Lower lobe of right lung (tissue), 2 donors: ENCODE measurements at places on chromosomes 16 and 17.
A peak's percentile ranks its signal among the peaks of the same experiment; 100 is the strongest.

DNA sequence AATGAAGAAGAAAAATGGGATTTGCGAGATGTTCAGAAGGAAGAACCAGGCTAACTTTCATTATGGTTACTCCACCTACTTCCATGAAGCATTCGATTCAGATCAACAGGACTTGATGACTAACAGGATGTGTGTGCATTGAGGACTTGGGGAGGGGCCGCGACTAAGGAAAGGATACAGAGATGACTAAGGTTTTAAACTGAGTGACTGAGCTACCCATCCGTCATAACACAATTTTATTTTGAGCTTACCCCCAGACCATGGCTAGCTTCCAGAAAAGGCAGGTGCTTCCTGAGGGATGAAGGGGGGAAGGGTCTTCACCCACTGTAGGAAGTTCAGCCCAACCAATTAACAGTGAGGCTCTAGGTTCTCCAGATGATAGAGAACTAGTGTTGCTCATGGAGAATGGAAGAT lies 2.5 kb upstream of the CDYL2 start:
- no peak for DNase-seq

- DNase-seq: no peak
Measured at GRCh38 chr17:72642720-72643119, 449.8 kb downstream of the SLC39A11 start.

GRCh38 chr16:50464325-50465290 lies 83.6 kb upstream of the NKD1 start:
- DNase-seq: no peak

DNA sequence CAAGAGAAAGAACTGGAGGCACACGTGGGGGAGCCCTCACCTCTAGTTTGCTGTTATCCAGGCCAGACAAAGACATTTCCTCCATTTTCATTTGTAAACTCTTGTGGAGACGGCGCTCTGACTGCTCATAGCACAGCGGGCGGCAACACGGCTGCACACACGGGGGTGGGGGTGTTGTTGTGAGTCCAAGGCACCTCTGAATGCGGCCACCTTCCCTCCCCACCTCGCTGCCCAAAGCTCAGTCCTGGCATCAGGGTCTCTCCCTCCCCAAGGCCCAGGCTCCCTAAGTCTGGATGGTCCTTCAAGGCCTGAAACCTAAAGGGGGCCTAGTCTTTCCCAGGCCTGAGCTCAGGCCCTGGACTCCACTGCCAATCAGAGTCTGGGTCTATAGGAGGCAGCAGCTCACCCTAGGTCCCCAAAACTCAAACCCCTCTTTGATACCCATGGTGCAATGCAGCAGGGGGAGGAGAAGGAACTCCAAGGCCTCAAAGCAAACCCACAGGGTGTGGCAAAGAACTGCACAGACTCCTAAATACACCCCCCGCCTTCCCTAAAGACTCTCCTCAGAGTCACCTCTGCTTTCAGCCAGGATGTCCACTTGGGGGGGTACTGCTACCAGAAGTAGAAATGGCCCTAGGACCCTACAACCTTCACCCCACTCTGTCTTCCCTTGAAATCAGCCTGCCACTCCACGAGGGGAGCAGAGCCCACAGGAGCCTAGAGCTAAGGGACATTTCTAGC lies 1.5 kb downstream of the ATXN7L3 start:
- no peak for DNase-seq

DNA sequence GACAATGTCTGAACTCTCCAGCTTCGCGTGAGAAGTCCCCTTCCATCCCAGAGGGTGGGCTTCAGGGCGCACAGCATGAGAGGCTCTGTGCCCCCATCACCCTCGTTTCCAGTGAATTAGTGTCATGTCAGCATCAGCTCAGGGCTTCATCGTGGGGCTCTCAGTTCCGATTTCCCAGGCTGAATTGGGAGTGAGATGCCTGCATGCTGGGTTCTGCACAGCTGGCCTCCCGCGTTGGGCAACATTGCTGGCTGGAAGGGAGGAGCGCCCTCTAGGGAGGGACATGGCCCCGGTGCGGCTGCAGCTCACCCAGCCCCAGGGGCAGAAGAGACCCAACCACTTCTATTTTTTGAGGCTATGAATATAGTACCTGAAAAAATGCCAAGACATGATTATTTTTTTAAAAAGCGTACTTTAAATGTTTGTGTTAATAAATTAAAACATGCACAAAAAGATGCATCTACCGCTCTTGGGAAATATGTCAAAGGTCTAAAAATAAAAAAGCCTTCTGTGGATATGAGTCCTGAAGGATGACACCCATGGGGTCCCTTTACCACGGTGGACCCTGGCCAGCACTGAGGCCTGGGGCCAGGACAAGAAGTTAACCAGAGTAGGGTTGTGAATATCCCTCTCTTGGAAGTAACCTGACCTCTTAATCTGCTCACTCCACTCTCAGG lies 10.5 kb upstream of the ITGAD start:
- peak; percentile 82 for DNase-seq

DNA sequence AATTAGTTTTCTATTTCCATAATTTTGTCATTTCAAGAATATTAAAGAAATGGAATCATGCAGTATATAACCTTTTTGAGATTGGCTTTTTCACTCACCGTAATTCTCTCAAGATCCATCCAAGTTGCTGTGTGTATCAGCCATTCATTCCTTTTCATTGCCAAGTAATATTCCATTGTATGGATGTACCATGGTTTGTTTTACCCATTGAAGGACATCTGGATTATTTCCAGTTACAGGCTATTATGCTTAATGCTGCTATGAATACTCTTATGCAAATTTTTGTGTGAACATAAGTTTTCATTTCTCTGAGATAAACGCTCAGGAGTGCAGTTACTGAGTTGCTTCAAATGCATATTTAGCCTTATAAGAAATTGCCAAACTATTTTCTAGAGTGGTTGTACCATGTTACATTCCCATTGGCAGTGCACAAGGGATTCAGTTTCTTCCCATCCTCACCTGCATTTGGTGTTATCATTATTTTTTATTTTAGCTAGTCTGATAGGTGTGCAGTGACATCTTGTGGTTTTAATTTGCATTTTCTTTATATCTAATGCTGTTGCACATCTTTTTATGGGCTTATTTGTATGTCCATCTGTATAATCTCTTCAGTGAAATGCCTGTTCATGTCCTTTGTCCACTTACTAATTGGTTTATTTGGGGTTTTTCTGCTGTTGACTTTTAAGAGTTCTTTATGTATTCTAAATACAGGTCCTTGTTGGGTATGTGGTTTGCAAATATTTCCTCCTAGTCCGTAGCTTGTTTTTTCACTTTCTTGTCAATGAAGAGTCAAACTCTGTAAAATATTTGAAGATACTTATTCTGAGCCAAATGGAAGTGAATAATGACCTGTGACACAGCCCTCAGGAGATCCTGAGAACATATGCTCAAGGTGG lies 32.7 kb downstream of the BMERB1 start:
- DNase-seq: no peak

DNA sequence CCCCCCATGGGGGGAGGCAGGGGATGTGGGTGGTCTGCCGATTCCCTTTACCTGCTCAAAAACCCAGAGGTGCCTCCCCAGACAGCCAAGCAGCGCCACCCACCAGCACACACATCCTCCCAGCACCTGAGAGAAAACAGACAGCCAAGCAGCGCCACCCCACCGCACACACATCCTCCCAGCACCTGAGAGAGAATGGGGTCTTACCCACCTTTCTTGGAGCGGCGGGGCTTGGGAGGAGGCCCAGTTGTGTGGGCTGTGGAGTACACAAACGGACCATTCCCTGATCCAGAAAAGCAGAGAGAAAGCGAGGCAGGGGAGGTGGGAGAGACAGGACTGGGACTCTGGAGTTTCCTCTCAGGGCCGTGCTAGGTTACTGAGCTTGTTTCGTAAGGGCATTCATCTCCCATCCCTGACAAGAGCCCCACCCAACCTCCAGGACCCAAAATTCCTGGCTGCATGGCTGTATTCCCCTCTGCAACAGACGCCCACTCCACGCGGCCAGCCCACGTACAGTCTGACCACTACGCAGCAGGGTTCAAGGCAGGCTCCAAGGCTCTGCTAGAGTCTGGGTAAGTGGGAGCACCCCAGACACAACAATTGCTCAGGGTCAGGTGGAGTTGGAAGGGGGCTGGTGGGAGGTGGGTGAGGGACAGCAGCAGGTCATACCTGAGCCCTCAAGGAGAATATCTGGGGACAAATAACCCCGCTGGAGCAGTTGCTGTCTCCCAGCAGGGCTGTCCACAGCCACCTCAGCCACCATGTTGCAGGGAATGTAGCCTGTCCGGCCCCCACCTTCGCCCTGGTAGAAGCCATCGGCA lies 22.3 kb downstream of the TSPOAP1 start:
- no peak for DNase-seq

DNA sequence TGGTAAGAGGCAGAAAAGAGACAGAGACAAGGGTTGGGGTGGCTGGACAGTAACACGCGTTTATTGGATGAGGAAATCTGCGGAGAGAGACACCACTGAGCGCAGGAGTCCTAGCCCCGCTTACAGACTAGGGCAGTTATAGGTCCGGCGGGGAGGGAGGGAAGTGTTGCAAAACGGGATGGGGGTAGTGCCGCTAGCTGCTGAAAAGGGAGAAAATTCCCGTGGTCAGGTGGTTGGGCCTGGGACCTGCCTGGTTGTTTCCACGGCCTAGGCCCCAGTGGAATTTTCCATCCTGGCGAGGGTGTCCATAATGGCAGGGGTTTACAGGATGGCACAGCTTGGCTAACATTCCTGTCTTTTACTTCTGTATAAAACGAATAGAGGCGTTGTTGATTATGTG lies 5.5 kb upstream of the CPHXL2 start:
- no peak for DNase-seq

GRCh38 chr17:49567871-49568694 lies 7.6 kb upstream of the NXPH3 start:
- DNase-seq: peak; percentile 93

DNA sequence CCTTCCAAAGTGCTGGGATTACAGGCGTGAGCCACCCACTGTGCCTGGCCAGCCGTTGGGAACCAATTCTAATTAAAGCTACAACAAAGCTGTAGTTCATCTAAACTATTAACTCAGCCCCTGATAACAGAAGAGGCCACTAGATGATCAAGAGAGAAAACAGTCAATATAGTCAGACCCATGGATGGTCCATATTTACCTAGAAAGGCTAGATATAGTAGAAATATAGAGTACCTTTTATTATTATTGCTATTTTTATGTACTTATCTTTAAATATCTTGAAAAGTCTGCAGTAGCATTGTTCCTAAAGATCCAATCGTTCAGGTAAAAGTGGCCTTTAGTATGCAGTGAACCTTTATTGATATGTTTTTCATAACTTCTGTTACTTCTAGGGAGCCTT lies 43.2 kb downstream of the RNF213 start:
- DNase-seq: no peak

DNA sequence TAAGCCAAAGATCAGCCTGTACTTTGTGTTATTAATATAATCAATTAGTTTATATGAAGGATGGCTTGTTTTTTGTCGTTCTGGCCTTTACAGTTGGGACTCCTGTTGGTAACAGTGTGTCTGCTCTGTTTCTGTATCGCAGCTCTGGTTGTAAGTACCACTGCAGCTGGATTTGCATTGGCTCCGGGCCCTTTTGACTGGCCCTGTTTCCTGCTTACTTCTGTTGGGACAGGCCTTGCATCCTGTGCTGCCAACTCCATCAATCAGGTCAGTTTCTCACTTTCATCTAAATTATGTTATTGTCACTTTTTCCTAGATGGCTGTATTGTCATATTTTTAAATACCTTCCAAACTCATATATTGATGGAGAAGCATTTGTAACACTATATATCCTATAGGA lies 32.7 kb downstream of the COX10 start:
- DNase-seq: no peak
